ENCODE measurements at places on chromosomes 4 and X.
A peak's percentile ranks its signal among the peaks of the same experiment; 100 is the strongest.

DNA sequence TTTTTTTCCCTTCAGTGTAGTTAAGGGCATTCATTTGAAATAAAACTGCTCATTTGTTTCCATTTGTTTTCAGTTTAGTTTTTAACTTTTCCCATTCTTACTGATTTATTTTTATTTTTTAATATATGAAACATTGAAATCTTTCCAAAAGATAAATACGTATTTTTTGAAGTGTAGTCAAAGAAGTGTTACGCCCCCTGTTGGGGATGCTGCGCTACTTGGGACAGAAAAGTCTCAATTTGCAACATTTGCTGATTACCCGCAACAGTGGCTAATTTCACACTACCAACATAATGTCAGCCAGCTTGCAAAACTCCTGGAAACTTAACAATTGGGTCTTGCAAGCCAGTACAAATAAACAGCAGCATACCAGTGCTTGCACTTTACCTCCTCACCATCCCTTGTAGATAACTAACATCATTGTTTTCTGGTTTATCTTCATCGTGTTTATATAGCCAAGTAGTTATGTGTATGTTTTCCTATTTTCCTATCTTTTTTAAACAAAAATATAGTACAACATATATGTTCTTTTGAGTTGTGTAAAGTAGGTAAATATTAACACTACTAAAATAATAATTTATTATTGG, 158.6 kb downstream of the STPG2 start:
- DNase-seq, result no peak

DNA sequence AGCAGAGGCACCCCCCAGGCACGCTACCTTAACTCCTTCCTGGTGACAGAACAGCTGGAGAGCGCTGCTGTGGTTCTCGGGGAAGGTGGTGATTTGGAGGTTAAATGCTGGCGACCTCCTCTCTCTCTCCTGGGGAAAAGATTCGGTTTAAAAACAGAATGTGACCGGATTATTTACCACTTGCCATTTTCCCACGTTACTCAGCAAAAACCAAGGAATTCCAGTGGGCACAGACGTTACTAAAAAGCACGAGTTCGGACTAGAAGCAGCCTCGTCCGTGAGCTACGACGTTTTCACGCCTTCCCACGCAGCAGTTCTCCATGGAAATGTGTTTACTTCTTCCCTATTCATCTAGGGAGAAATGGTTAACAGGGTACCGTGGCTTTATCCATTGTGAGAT, 32.3 kb upstream of the C4orf50 start:
- no peak for DNase-seq

DNA sequence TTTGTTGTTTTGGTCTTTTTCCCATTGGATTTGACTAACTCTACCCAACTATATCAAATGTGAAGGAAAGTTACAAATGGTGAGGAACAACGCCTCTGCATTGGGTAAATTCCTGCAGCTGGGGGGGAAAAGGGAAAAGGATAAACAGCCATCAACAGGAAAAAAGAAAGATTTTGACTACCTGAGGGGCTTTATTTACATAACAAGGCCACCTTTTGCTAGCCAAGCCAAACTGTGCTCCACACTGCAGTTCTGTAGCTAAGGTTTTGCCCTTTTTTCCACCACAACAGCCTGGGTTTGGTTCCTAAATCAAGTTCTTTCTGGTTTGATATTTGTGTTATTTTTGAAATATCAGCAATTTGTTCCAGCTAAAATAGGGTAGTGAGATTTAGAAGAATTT, 40.8 kb downstream of the RHOXF2B start:
- DNase-seq, result no peak

DNA sequence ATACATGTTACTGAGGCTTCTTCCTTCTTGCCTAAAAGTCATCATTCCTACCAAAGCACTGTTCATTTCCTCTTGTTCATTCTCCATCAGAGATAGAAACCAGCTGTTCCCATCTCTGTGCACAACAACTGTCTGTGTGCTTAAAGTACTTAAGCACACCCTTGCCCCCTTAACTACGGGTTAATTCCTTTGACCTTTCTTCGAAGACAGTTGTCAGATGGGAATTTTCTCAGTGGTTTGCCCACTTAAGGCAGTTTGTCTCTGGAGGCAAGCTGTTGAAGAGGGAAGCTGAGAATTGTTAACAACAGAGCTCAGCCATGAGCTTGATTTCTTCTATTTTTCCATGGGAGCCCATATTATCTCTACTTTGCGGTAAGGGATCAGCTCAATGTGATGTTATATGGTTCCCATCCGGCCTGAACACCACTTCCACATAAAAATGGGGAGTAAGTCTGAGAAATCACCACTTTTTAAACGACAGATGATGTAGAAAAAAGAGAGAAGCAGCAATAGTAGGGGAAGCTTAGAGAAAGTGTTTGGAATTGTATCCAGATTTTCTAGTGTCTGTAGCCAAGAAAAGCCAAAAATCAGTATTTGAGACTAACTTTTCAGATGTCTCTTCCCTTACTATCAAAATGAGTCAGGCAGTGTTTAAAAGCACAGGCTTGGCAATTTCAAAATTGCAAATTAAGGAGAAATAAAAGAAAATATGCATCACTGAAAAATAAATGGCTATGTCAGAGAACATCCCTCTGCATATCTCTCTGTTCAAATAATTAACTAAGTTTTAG, 194.4 kb downstream of the SLIT2 start:
- no peak for DNase-seq

DNA sequence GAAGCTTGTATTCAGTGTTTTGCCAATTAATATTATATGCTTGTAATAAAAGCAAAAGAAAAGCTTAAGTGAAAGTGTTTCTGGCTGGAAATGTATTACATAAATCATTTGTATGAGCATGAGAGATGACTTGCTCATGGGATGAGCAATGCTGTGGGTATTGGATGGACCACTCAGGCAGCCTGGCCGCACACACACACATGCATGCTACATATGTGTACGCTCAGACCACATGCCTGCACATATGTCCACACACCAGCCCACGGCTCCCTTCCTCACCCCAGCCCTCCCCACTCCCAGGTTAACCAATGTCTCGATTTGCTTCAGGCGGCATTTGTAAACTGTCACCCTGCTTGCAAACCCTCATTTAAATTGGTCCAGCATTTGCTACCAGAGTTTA, 55.9 kb downstream of the CPLX1 start:
- no peak for DNase-seq

- no peak for DNase-seq
Measured at GRCh38 chrX:155028129-155028528, 1.5 kb downstream of the FUNDC2 start.

DNA sequence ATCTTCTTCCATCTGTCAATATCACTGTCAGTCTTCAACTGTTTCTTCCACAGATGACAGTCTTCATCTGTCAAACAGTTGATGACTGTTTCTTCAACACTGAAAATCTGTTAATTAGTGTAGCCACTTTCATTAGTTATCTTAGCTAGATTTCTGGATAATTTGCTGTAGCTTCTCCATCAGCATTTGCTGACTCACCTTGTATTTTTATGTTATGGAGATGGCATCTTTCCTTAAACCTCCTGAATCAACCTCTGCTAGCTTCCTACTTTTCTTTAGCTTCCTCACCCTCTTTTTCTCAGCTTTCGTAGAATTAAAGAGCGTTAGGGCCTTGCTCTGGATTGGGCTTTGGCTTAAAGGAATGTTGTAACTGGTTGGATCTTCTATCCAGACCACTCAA, 25.1 kb downstream of the USP53 start:
- no peak for DNase-seq

- DNase-seq, result no peak
Measured at GRCh38 chrX:39971760-39972159, 126.0 kb downstream of the BCOR start.

DNA sequence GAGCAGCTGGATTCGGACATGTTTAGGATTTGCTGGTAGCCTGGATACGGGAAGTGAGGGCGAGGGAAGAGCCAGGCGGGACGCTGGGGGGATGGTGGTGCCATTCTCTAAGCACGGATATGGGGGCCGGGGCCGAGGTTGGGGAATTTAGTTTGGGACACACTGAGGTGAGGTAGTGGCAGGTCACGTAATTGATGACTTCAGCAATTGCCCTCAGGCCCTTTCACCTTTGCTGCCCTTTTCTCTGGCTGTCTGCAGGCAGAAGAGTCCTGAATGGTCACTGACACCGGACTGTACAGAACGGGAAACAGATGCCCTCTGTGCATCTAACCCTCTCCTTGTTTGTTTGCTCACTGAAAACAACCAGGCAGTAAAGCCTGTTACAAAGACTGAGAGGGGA, 16.9 kb upstream of the HMGB3 start:
- no peak for DNase-seq

GRCh38 chr4:52105276-52105675, 54.2 kb downstream of the SPATA18 start:
- no peak for DNase-seq

- no peak for DNase-seq
Measured at GRCh38 chrX:53383376-53384076, 38.9 kb downstream of the SMC1A start.

DNA sequence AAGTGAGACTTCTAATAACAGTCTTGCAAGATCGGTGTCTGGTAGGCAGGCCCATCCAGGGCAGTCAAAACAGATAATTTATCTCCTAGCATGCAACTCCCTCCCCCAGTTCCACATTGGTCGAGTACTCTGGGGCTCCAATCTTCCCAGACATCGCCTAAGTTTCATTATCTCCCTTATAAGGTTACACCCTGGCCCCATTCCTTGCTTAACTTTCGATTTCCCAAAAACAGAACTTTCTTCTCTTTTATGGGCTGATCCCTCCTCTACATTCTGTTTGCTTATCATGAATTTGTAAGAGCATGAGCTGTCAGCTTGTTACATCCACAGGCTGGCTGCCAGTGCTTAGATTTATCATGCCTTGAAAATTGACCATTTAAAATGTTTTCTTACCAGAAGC, 471.3 kb downstream of the TECRL start:
- no peak for DNase-seq

GRCh38 chr4:646460-646859, 21.1 kb downstream of the PDE6B start:
- DNase-seq, result peak; percentile 26

GRCh38 chrX:134338527-134338926, 101.5 kb downstream of the CCDC160 start:
- no peak for DNase-seq

DNA sequence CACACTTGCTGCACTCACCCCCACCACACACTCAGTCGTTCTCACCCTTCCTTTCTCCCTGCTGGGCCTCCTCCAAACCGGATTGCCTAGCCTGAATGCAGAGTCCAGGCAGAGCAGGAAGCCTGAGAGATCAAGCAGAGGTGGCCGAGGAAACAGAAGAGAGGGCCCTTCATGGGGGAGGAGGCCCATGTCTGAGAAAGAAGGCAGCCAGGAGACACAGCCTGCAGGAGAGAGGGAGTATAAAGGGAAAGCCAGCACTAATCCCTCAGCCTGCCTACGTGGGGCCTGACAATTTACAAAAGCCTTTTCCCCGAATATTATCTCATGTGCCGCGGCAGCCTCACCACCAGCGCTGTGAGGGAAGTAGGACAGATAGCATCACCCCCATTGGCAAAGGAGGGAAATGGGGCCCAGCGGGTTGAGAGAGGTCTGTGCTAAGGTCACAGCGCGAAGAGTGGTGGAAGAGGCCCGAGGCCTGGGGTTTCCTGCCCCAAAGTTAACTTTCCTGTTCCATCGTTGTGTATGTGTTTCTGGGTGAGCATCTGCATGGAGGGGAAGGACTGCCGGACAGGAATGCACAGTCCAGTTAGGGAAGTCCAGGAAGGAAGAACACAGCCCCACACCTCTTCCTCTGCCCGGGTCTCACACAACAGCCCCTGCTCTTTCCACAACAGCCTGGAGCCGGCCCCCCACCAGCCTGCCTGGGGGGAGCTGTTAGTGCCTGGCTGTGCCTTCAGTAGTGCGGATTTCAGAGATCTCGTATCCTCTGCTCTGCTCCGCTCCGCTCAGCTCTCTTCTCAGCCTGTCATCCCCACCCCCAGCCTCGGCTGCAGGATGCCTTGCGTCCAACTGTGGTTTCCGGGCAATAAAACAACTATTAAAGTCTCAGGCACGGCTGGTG, 50.9 kb upstream of the BCOR start:
- no peak for DNase-seq

DNA sequence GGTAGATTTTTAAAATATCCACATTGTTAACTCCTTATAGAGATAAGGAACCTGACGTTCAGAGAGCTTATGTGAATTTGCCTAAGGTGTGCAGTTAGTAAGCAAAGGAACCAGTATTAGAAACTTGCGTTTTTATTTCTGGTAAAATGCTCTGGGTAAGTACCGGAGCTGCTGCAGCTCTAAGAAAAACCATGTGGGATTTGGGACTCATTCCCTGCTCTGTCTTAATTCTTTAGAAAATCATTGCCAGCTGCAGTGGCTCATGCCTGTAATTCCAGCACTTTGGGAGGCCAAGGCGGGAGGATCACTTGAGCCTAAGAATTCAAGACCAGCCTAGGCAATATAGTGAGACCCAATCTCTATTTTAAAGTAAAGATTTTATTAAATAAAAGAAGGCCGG, 5.8 kb downstream of the CCKAR start:
- no peak for DNase-seq

DNA sequence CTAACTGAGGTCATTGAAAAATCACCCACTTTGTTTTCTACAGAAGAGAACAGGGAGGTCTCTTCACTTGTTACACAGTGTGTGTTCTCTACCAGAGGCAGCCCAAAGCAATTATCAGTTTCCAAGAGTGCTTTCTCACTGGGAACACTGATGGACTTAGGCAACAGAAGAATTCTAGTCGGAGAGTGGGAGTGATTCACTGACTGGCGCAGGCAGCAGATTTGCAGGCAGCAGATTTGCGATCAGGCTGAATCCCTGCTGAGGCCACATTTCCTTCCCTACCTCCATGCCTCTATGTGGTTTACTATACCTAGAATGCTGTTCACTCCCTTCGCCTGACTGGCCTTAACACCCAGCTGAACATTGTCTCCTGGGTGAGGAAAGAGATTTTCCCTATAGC, 6.6 kb downstream of the OCIAD2 start:
- no peak for DNase-seq

DNA sequence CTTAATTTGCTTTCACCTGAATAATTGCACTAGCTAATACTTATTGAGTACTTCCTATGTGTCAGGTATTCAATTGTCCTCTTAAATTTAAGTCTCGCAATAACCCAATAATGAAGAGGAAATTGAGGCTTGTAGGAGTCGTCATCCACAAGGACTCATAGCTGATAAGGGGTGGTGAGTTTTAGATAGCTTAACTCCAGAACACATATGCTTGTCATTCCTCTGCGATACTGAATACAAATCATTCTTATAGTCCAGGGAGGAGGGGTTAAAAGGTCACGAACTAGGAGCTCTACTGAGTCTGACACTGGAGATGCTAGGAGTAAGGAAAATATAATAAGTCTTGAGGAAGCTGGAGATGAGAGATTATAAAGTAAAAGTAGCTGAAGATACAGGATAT, 1.4 kb upstream of the PACRGL start:
- DNase-seq, result no peak

- DNase-seq, result no peak
Measured at GRCh38 chr4:47705326-47705981, 132.4 kb downstream of the CORIN start.

- DNase-seq, result no peak
Measured at GRCh38 chrX:23194885-23195554, 139.6 kb upstream of the PTCHD1 start.

DNA sequence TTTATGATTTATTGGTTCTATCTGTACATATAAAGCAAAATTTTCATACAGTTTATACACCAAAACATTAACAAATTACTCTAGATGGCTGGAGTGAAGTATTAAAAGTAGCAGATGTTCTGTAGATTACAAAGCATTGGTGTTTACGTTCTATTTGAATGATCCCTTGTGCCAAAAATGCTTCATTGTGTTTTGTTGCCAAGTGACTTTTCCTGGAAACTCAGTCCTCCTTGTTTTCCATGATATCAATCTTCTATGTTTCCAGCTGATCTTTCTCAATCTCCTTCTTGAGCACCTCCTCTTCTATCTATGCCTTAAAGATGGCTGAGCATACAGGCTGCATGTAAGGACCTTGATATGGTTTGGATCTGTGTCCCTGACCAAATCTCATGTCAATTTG, 263.6 kb upstream of the CTSO start:
- DNase-seq, result no peak
